ENCODE measurements at places on chromosomes 6 and 20.

GRCh38 chr6:165049362-165049761 lies 260.0 kb downstream of the C6orf118 start:
- DNase-seq: no peak

DNA sequence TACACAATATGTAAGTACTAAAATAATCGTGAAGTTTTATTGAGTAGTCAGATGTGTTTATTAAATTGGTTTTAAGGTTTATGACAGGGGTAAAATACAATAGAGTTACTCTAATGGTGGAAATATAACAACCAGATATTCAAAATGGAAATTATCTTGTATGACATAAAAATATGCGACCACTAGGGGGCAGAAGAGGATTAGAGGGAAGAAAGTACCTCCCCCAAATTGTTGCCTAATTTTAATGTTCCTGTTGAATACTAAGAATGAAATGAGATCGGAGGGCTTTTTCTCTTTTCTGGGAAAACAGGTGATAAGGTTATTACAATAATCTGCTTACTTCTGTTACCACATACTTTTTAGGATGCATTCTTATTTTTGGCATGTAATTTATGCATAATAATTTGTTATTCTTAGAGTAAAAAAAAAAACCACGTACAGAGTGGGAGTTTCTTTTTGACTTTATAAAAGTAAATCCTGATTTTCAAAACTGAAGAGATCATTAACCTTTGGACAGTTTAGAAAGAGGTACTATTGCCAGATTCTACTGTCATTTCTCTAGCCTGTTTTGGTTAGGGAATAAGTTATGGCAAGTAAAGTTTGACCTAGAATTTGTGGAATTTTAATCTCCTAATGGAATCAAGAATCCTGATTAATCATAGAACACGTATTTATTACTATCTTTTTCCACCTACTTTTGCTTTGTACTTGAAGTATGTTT lies 159.2 kb downstream of the CD109 start:
- no peak for DNase-seq

GRCh38 chr20:32484225-32484957 lies 100.7 kb downstream of the NOL4L start:
- no peak for DNase-seq

- no peak for DNase-seq
These were observed 168.3 kb upstream of the SPACA1 start for GRCh38 chr6:87879132-87879861.

GRCh38 chr6:87089135-87089534 lies 5.8 kb downstream of the CGA start:
- no peak for DNase-seq

DNA sequence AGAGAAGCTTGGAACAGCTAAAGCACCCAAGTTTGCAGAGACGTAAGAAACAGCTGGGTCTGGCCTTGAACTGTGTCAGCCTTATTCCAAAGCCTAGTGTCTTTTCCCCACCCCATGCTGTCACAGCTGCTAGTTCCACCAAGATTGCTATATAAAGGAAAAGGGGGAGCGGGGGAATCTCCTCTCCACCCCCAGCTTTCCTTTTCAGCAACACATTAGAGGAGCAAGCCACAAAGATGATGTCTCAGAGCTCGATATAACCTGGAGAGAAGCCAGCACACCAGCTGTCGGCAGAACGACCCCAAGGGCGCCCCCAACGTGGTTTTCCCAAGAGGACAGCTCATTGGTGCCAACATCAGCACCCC lies 36.5 kb downstream of the ATP9A start:
- no peak for DNase-seq

GRCh38 chr20:23200914-23201313 lies 114.8 kb upstream of the CD93 start:
- no peak for DNase-seq

DNA sequence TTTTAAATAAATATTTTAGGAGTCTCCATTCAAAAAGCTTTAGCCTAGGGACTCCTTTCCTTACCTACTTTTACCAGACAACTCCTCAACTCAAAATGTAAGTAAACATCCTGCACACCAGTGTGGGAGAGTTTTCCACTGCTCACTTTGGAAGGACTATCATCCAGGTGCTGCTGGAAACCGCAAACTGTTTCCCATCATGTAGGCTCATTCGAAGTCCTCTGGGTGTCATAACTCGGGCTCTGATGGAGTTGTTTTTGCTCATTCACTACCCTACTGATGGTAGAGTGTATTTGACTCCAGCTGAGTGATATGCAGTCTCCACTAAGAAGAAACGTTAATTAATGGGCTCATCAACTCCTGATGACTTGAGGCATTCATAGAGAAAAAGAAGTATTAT lies 136.5 kb upstream of the AKAP12 start:
- no peak for DNase-seq

DNA sequence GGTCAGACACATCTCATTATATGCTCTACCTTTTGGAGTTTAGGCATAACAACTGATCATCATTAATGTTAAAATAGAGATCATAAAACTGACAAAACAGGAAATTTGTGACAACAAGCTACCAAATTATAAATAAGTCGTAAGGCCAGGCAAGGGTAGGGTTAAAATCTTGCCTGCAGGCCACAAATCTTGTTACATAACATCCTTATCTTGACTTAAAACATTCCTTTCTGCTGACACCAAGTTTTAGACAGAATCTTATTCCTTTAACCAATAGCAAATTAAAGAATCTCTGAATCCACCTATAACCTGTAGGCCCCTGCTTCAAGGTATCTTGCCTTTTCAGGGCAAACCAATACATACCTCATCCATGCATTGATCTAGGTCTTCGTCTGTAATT lies 32.5 kb upstream of the NKAIN2 start:
- no peak for DNase-seq

- no peak for DNase-seq
These were observed 188.2 kb downstream of the ADGRG6 start for GRCh38 chr6:142489722-142490610.

- DNase-seq: no peak
These were observed 61.8 kb downstream of the MLIP start for GRCh38 chr6:54173089-54173488.

DNA sequence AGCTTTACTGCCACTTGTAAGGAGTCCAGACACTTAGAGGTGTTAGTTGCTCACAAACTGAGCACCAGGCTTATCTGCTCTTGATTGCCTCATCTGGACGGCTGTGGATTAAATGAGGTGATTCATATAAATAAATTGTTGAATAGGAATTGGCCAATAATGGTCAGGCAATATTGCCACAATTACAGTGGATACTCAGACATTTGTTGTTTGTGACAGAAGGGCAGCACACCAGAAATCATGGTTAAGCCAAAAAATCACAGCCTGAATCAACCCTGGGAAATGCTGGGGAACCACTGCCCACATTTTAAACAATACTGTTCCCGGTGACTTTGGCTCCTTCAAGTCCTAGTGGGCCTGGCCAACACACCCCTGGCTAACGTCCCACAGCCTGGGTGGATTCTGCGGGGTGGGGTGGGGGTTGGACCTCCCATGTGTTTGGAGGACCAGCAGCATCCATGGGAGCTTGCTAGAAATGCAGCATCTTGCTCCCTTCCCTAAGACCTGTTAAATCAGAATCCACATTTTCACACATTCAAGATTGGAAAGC lies 29.5 kb upstream of the SPDEF start:
- no peak for DNase-seq

DNA sequence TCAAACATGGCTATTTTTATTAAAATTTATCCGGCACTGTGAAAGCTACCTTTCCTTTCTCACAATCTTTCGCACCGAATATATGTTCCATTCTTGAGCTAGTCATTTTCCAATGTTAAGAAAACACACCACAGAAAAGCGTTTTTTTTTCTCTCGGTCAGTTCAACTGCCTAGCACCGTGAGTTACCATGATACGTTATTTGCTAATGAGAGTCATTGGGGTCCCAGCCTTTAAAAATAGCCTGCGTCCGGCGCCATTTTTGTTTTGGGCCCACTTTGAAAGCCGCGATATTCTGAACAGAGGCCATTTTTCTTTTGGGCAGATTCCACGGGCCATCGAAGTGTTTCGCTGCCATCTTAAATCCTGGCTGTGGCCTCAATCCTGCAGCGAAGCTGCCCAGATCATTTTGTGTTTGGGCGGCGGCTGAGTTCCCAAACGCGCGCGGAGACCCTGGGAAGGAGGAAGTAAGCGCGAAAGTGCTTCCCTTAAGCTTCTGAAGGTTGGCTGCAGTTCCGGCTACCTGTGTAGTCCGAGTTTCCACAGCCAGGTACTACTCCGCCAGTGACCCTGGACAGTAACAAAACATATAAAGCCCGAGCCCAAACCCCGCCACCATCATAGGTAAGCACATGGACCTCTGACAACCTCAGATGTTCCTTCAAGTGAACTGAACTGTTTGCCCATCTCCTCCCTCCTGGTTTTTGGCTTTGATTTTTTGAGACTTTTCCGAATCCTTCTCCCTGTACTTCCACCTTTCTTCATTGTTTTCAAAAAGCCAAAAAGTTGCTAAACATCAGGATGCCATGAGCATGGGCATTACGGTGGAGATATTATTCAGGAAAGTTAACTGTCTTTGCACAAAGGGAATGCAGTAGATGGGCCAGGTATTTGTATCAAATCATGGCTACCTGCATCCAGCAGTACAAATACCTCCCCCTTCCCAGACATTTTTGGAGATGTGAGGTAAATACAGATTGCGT lies at the start of gene SLX4IP:
Gene SLX4IP, plus strand, starts transcription at position 474 of the 981 bp plus-strand sequence. CDS start 22,900 bp downstream, outside the sequence.
- DNase-seq: peak; percentile 80

DNA sequence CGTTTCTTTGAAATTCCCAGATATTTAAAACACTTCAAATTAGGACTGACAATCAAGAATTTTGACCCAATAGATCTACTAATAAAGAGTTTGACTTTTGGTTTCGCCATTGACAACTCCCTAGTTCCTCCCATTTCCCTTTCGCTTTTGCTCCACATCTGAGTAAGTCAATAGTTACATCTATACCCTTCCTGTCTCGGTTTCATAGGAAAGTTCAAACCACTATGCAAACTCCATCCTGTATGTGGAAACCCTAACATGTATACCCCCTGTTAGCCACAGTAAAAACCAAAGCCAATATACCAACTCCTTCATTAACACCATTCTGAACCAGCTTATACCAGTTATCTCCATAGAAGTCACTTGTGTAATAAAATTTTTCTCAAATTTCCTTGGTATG lies 311.1 kb downstream of the MMUT start:
- DNase-seq: no peak

GRCh38 chr6:19864285-19864684 lies 27.1 kb downstream of the ID4 start:
- DNase-seq: no peak

DNA sequence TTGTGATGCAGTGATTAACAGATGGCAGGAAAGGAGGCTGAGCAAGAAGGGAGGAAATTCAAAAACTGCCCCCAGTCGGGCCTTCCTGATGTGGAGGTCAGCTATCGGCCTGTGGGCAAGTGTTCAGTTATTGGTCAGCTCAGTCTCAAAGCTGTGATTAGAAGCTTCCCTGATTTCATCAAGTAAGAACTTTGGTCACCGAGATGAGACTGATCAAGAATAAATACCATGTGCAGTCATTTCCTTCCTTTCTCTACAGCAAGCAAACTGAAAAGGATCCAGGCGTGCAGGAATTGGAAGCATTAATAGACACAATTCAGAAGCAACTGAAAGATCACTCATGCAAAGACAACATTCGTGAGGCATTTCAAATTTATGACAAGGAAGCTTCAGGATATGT lies 69.7 kb downstream of the EFHC1 start:
- DNase-seq: no peak

- DNase-seq: no peak
These were observed 9.0 kb downstream of the SFT2D1 start for GRCh38 chr6:166333172-166333995.

GRCh38 chr20:34888468-34888867 lies 12.1 kb downstream of the ACSS2 start:
- no peak for DNase-seq

DNA sequence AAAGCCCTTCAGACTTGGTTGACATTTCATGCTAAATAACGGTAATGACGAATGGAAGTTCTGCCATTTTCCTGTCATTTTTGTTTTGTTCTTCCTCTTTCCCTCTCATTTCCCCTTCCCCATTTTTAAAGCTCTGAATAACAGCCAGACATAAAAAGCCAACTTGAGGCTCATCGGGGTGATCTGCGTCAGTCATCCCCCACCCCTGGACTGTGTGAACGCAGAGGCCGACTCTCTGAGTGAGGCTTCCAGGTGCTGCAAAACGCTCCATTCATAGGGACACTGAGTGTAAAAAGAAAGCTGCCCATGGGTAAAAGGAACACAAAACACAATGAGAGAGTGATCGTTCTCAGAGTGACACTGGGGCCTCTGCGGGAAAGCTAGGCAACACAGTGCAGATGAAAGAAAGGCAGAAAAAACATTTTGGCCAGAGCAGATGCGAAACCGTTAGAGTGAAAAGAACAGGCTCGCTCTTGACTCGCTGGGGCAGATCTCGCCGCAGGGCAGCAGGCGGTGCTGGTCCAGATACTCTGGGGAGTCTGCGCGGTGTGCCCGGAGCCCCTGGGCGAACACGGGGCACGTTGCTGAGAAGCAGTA lies 684.8 kb downstream of the QKI start:
- DNase-seq: no peak

DNA sequence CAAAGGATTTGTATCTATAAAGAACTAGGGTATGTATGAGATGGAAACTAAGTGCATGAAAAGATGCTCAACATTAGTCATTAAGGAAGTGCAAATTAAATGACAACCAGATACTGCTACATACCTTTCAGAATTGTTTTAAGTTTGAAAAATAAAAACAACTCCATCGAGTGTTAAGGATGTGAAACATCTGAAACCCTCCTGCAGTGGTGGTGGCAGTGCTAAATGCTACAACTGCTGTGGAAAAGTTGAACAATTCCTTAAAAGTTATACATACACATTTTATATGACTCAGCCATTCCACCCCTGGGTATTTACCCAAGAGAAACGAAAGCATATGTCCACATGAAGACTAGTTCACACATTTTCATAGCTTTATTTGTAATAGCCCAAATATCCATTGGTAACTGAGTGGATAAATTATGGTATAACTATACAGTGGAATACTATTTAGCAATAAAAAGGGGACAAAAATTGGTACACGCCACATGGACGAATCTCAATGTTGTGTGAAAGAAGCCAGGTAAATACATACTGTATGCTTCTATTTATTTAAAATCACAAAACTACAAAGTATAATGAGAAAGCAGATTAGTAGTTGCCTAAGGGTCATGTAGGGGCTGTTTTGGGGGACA lies 10.6 kb downstream of the ARMH2 start:
- peak; percentile 11 for DNase-seq

DNA sequence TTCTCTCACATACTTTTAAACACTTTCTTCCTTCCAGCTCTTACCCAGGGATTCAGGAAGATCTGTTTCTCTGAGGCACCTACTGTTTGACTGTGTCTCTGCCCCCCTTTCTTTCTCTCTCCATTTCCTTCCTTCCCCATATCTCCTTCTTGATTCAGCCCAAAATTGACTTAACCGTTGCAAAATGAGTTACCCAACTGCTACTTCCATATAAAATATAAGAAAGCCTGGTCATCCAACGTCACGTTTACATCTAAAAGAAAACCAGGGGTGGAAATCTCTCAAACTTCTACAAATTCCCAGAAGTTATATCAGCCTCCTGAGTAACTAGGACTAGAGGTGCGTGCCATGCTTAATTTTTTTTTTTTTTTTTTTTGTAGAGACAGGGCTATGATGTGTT lies 95.2 kb upstream of the INSM1 start:
- DNase-seq: no peak

- no peak for DNase-seq
These were observed 496.1 kb upstream of the MANEA start for GRCh38 chr6:95081231-95081630.

GRCh38 chr20:62659488-62660239 lies 17.4 kb downstream of the SLCO4A1 start:
- no peak for DNase-seq

- no peak for DNase-seq
These were observed 241.0 kb downstream of the ADGRG6 start for GRCh38 chr6:142542704-142543233.

GRCh38 chr20:20761301-20761700 lies 48.9 kb upstream of the RALGAPA2 start:
- DNase-seq: no peak

Measured in activated T-cell treated with anti-CD3 and anti-CD28 coated beads for 24 hours (primary cell).